Colonic mucosa (tissue), 4 donors: ENCODE measurements at places on chromosomes 3 and 15. TPM values are rescaled to one million over a fixed set of nuclear protein-coding genes. Genes with fewer than 3 reads are reported as not detected.

ALS2CL gene
- 21.8 TPM for total RNA-seq

GOLGA6L4 gene
- total RNA-seq: 2.5 TPM

TMEM43 gene
- 25.4 TPM for total RNA-seq

GRCh38 chr15:25969886-25970285 lies 106.8 kb upstream of the ATP10A start:
- no peaks in the 10 kb centered on the region for H3K4me1 ChIP-seq
- H3K27ac ChIP-seq: no peak overlapping the region
- no peak overlapping the region for H3K4me3 ChIP-seq
- no peak for DNase-seq

DNA sequence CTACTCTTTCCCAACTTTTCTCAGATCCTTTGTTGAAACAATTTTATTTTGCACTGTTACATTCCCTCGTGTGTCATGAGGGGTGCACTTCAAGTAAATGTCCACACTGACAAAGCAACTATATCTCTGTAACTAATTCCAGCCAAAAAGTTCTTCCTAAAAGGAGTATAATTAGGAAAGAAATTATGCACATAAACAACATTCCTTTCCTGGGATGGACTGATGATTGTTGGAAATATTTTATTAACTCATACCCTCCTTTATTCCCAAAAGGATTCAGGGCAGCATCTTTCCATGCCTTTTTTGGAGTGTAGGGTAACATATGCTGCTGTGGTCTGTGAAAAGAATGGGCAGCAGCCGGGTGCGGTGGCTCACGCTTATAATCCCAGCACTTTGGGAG lies 426.1 kb upstream of the THBS1 start:
- H3K4me3 ChIP-seq: no peak overlapping the region
- no peaks in the 10 kb centered on the region for H3K27me3 ChIP-seq
- no peaks in the 10 kb centered on the region for H3K4me1 ChIP-seq
- H3K36me3 ChIP-seq: no peaks in the 10 kb centered on the region
- no peak for DNase-seq

GRCh38 chr15:89912145-89912673 lies 543 bp downstream of the ARPIN start:
- no peaks in the 10 kb centered on the region for H3K27me3 ChIP-seq
- H3K36me3 ChIP-seq: no peaks in the 10 kb centered on the region
- no peaks in the 10 kb centered on the region for H3K4me1 ChIP-seq
- peak overlapping the region; percentile 95 for H3K27ac ChIP-seq
- DNase-seq: peak; percentile 79

- no peak for DNase-seq
- no peaks in the 10 kb centered on the region for H3K36me3 ChIP-seq
- no peak overlapping the region for H3K27ac ChIP-seq
These were observed 471.3 kb upstream of the TPRG1 start for GRCh38 chr3:188700501-188700900.

- H3K4me1 ChIP-seq: no peaks in the 10 kb centered on the region
- DNase-seq: no peak
- H3K27ac ChIP-seq: no peak overlapping the region
These were observed 10.6 kb downstream of the PIK3CB start for GRCh38 chr3:138824114-138824506.

GRCh38 chr3:43497422-43497821 lies 124.4 kb downstream of the ANO10 start:
- no peak overlapping the region for H3K4me3 ChIP-seq
- H3K36me3 ChIP-seq: no peaks in the 10 kb centered on the region
- H3K27ac ChIP-seq: no peak overlapping the region
- no peaks in the 10 kb centered on the region for H3K27me3 ChIP-seq

- no peaks in the 10 kb centered on the region for H3K4me1 ChIP-seq
- H3K36me3 ChIP-seq: peaks cover 26% of the 10 kb centered on the region
- H3K4me3 ChIP-seq: peak overlapping the region; percentile 35
- peaks cover 4% of the 10 kb centered on the region for H3K27me3 ChIP-seq
- no peak for DNase-seq
These were observed 537 bp downstream of the GRAMD2A start for GRCh38 chr15:72197041-72197459.

- no peak overlapping the region for H3K27ac ChIP-seq
- H3K4me1 ChIP-seq: no peaks in the 10 kb centered on the region
- H3K4me3 ChIP-seq: no peak overlapping the region
- DNase-seq: no peak
- H3K36me3 ChIP-seq: no peaks in the 10 kb centered on the region
- no peaks in the 10 kb centered on the region for H3K27me3 ChIP-seq
These were observed 17.0 kb downstream of the TGM5 start for GRCh38 chr15:43249699-43250203.
